Astrocyte (in vitro differentiated cells and primary cell): ENCODE measurements at places on chromosomes 2 and 18. TPM values are rescaled to one million over a fixed set of nuclear protein-coding genes. Genes with fewer than 3 reads are reported as not detected.

Gene SERPINB7
- 11.3 and 18.0 TPM in 2 replicates for total RNA-seq

Gene MTCL1
- 48.6 and 59.3 TPM in 2 replicates for total RNA-seq

Gene ZNF512
- total RNA-seq: 27.5 and 32.5 TPM in 2 replicates

Gene GPAT2
- total RNA-seq: 0.27 TPM in 1 of 2 replicates, not detected in the other

Gene COBLL1
- total RNA-seq: 17.6 and 18.6 TPM in 2 replicates

Gene MARCHF4
- total RNA-seq: 28.1 and 42.8 TPM in 2 replicates

Gene TWIST2
- total RNA-seq: 2.5 and 3.2 TPM in 2 replicates

Gene RPRM
- total RNA-seq: 0.53 and 0.86 TPM in 2 replicates

Gene HOXD10
- not detected in 2 replicates for total RNA-seq

Gene KATNAL2
- 3.0 and 3.8 TPM in 2 replicates for total RNA-seq

Gene LRATD1
- total RNA-seq: 17.6 and 28.3 TPM in 2 replicates

Gene LHCGR
- total RNA-seq: not detected in 2 replicates

Gene IL1F10
- total RNA-seq: not detected in 2 replicates

Gene OTX1
- total RNA-seq: 0.30 TPM in 1 of 2 replicates, not detected in the other

Gene PKDCC
- total RNA-seq: 6.9 and 9.7 TPM in 2 replicates

Gene TEKT4
- total RNA-seq: not detected in 2 replicates

Gene MAP2
- 11.8 and 15.9 TPM in 2 replicates for total RNA-seq

Gene ERBB4
- 0.72 and 1.2 TPM in 2 replicates for total RNA-seq

Gene DES
- total RNA-seq: 5.2 and 5.4 TPM in 2 replicates

Gene FRZB
- 0.67 and 0.77 TPM in 2 replicates for total RNA-seq

Gene DOCK10
- total RNA-seq: 6.3 and 7.7 TPM in 2 replicates

Gene DYSF
- 123 and 140 TPM in 2 replicates for total RNA-seq

Gene APCDD1
- 4.4 and 5.4 TPM in 2 replicates for total RNA-seq

Gene RAD51AP2
- total RNA-seq: 0.10 TPM in 1 of 2 replicates, not detected in the other

Gene G6PC2
- not detected in 2 replicates for total RNA-seq

Gene ALPG
- total RNA-seq: 0.19 and 0.27 TPM in 2 replicates

Gene ASTL
- total RNA-seq: not detected in 2 replicates

Gene TUBA4B
- total RNA-seq: not detected in 2 replicates

Gene STAT4
- total RNA-seq: 1.6 and 2.3 TPM in 2 replicates

Gene CDH19
- total RNA-seq: not detected in 2 replicates

Gene STK17B
- total RNA-seq: 42.6 and 51.7 TPM in 2 replicates

Gene UPP2
- not detected in 2 replicates for total RNA-seq

Gene ACKR3
- total RNA-seq: 72.7 and 88.3 TPM in 2 replicates

Gene ALLC
- total RNA-seq: not detected in 2 replicates

Gene GATA6
- 9.4 and 10.9 TPM in 2 replicates for total RNA-seq

Gene GPR45
- total RNA-seq: 0.22 TPM in 1 of 2 replicates, not detected in the other

Gene POTEC
- not detected in 2 replicates for total RNA-seq

Gene COL4A3
- total RNA-seq: 0.02 TPM in 1 of 2 replicates, not detected in the other

Gene PPP1R1C
- total RNA-seq: 0.50 and 1.2 TPM in 2 replicates

Gene CPLX4
- not detected in 2 replicates for total RNA-seq

Gene SLC16A14
- total RNA-seq: 3.5 and 4.2 TPM in 2 replicates

Gene RESP18
- total RNA-seq: not detected in 2 replicates

Gene GRHL1
- total RNA-seq: 2.5 and 4.1 TPM in 2 replicates

Gene IL1RL2
- total RNA-seq: 0.43 TPM in 1 of 2 replicates, not detected in the other

Gene NT5DC4
- total RNA-seq: not detected in 2 replicates

Gene RTKN
- total RNA-seq: 41.6 and 44.4 TPM in 2 replicates

Gene FAM117B
- total RNA-seq: 7.2 TPM in 2 replicates

Gene CPS1
- total RNA-seq: 5.8 and 8.0 TPM in 2 replicates

Gene ANKRD30B
- total RNA-seq: not detected in 2 replicates

Gene CXCR4
- total RNA-seq: 2.8 and 4.1 TPM in 2 replicates
